LHCN-M2 (cell line): ENCODE measurements at places on chromosomes 6 and 20. TPM values are rescaled to one million over a fixed set of nuclear protein-coding genes. Genes with fewer than 3 reads are reported as not detected.

- DNase-seq: no peak
Observed at GRCh38 chr6:28635547-28636158, 110.0 kb downstream of the GPX5 start.

DNA sequence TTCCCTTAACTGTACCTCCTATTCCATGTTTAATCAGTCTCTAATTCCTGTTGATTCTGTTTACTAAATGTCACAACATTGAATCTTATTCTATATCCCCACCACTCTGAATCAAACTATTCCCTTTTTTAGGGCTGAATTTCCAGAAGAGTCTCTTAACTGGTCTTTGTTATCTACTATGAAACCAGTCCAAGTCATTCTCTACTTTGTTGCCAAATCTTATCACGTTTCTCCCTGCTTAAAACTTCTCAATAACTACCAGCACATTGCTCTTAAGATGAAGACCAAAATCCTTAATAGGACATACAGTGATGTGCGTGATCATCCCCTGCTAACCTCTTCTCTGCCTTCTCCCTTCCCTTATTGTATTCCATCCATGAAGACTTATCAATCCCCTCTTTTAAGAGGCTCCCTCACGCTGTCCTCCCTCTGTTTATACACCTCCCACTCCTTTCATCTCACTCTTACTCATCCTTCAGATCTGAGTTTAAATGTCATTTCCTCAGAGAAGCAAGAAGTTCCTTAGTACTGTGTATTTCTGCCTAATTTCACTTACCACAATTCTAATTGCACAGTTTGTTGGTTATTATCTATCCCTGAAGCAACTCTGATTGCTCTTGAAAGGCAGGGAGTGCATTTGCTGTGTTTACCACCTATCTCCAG is 143.0 kb upstream of the AHI1 start:
- no peak for DNase-seq

- DNase-seq: no peak
Observed at GRCh38 chr6:143607168-143607567, 70.6 kb upstream of the PHACTR2 start.

GRCh38 chr20:59537991-59538390 is 66.3 kb upstream of the PHACTR3 start:
- DNase-seq: no peak

- DNase-seq: no peak
Observed at GRCh38 chr6:37946057-37946456, 126.5 kb downstream of the ZFAND3 start.

- no peak for DNase-seq
Observed at GRCh38 chr6:151001387-151002056, 136.0 kb downstream of the MTHFD1L start.

GRCh38 chr6:7580927-7581618 is 8.9 kb upstream of the SNRNP48 start:
- DNase-seq: no peak

DNA sequence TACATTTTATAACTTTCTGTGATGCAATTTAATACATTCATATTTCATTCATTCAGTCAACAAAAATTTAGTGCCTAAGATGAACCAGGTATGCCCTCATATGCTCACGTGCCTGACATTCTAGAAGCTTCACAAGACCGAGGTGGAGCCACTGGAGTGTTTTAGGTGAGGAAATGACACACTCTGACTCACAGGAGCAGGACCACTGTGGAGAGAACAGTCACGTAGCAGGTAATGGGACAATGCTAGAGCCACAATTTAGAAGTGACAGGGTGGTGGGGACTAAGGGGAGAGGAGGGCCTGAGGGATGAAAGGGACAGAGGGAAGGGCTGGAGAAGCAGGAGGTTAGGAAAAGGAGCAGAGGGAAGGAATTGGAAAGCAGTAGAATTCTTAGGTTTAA is 17.6 kb upstream of the HLA-A start:
- DNase-seq: no peak

DNA sequence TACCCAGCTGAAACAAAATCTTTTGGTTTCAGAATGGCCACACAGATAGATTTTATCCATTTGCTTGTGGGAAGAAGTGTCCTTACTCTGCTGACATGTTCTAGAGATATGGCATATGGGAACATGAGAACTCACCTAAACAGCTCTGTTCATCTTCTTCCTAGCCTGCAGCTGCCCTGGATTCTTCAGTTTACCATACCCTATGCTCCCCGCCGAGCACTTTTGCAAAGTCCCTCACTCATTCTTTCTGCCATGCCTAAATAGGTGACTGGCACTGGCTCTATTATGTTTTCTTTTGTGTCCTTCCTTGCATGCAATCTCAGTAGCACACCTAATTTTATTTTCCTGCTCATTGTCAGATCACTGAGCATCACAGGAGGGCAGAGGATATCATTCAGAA is 293.7 kb upstream of the RSPO3 start:
- no peak for DNase-seq

GRCh38 chr6:93786474-93787330 is 367.3 kb upstream of the EPHA7 start:
- DNase-seq: peak; percentile 94

DNA sequence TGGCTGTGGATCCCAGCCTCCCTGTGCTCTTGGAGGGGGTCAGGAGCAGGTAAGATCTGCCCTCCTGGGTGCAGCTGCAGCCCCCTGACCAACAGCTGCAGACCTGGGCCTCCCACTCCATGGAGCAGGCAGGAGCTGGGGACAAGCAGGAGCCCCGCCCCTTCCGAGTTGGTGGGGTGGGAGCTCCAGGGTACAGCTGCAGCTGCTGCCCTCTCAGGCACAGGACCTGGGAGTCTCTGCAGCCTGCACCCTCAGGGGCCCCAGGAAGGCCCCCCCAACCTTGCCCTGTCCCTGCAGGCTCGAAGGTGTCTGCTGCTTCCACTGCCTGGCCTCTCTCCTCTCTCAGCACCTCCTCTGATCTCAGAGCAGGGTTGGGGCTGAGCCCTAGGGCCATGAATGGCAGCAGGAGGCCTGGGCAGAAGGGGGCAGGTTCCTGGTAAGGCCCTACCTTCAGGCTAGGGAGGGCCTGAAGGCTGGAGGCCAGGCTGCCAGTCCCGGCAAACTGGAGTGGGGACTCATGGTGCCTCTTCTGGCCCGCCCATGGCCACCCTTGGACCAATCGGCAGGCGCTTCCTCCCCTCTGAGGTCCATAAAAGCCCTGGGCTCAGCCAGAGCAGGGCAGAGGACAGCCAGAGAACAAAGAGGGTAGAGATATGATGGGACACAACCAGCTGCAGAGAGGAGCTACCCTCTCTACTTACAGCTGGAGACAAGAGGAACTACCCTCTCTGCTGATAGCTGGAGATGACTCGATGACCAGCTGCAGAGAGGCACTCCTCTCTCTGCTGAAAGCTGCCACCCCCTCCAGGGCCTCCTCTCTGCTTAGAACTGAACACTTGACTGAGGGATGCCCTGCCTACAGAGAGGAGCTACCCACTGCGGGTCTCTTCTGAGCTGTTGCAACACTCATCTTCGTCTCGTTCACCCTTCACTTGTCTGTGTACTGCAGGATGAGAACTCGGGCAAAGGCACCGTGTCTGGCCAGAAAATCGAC is 7.8 kb upstream of the PACSIN1 start:
- no peak for DNase-seq

DNA sequence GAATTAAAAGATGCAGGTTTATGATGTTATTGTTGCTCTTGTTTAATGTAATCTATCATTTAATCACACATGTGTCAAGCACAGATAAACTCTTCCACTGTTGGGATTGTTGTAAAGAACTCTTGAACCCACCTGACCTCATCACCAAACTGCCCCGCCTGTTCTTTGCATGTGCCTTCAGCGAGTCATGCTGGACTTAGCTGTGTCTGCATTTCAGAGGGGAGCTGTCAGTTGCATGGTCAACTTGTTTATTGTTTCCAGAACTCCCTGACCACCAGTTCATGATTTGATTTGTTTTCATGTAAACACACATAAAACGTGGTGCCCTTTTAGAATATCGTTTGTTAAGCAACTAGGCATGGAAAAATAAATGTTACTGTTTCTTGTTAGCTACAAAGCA is 93.6 kb downstream of the KHDC1L start:
- peak; percentile 74 for DNase-seq

DNA sequence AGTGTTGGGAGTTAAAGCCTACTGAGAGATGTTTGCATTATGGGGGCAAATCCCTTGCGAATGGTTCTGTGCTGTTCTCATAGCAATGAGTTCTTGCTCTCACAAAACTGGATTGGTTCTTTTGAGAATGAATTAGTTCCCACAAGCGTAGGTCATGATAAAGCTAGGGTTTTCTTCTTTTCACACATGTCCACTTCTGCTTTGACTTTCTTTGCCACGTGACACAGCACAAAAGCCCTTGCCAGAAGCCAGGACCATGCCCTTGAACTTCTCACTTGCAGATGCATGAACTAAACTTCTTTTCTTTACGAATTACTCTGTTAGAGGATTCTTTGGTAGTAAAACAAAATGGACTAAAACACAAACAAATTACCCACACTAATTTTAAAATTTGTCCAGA is 922.8 kb downstream of the EPHA7 start:
- no peak for DNase-seq

- DNase-seq: no peak
Observed at GRCh38 chr20:6705926-6706548, 61.4 kb upstream of the BMP2 start.

- DNase-seq: no peak
Observed at GRCh38 chr6:20253021-20253420, 40.8 kb upstream of the MBOAT1 start.

- DNase-seq: no peak
Observed at GRCh38 chr6:166442131-166442685, 59.5 kb upstream of the MPC1 start.

DNA sequence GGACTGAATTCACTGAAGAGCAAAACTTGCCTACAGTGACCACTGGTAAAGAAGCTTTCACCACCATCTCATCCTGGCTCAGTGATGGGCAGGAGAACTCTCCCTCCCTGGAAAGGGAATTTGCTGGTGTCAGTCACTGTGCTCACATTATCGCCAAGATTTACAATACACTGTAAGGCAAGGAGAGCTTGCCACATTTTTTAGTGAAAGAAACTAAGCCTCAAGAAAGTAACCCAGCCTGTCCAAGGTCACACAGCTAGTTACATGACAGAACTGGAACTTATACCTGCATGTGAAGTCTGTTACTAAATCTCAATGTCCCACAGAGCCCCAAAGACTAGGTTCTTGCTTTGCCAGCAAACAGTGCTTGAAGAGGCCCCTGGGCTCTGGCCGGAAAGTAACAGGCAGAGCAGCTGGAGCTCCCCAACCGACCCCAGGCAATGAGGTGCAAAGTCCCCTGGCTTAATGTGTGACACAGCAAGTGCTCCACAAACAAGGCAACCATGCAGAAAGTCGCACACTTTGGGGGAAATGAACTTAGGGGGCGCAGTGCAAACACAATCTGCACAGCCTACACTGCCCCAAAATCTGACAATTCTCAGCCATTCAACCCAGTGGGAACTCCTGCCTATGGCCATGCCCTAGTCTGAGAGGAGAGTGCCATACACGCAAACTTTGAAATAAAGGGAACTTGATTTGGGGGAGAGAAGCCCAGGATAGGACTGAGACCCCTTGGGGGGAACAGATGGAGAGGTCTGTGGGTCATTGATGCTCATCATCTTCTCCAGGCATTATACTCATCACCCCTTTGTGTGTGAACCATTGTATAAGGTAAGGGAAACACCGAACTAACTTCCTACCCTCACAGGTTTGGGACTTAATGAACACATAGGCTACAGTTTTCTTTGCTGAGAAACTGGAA is 1.9 kb downstream of the BCL2L1 start:
- DNase-seq: no peak

DNA sequence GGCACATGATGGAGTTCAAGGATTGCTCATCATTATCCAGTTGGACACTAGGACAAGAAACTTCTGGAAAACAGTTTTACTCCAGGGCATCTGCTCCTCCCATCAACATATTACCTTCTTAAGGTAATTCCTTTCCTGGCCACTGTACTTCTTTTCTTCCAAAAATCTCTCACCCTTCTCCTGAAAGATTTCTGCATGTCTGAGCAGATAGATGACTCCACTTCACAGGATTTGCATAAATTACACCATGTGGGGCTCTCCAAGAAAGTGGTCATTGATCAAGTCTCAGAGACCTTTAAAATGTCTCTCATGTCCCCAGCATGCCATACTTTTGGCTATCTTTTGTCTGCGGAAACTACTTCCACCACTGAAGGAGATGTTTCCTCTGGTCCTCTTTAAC is 103.2 kb upstream of the TNFAIP3 start:
- DNase-seq: no peak

DNA sequence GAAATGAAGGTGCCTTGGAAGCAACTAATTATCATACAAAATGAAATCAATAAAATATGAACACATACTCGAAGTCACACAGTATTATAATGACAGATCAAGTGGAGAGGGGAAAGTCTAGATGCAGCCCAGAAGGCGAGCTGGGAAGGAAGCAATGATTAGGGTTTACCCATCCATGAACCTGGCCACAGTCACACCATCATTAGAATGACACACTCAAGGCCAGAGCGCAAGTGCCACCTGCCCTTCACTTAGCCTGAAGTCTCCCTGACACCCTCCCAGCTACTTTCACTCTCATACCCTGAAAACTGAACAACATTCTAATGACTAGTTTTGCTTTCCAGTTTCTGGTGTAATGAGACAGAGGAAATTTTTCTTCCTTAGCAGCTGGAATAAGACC is 302.8 kb upstream of the JARID2 start:
- DNase-seq: no peak

DNA sequence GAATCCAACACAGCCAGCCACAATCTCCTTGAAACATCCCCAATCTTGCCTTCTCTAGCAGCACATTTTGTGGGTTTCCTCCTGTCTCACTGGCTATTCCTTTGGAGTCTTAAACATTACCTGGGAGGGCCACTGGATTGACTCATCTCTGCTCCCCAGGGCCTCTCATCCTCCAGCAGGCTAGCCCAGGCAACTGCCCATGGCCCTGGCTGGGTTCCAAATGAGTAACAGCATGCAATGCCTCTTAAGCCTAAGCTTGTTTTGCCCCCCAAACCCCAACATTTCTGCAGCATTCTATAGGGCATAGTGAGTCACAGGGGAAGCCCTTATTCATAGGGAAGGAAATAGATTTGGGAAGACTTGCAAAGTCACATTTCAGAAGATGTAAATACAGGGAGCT is 204.9 kb downstream of the FOXA2 start:
- DNase-seq: peak; percentile 84

DNA sequence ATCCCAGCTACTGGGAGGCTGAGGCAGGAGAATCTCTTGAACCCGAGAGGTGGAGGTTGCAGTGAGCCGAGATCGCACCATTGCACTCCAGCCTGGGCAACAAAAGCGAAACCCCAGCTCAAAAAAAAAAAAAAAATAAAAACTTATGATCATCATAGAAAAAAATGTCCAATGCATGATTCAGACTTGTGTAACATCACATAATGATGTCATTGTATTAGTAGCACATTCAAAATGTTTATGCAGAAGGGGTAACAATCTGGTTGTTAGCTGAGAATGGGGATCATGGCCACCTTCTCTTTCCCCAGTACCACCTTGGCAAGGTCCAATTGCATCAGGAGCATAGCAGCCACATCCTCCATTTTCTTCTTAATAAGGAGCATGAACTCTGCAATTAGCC is 137.6 kb upstream of the MARCKS start:
- peak; percentile 39 for DNase-seq

- DNase-seq: no peak
Observed at GRCh38 chr6:12060780-12061609, 48.9 kb downstream of the HIVEP1 start.

The MDFI gene
- 0.23 TPM in 1 of 2 replicates, not detected in the other for total RNA-seq

The MTFR2 gene
- total RNA-seq: 7.6 and 8.7 TPM in 2 replicates

The C6orf163 gene
- total RNA-seq: 0.46 TPM in 1 of 2 replicates, not detected in the other

The FAM209A gene
- total RNA-seq: not detected in 2 replicates

The GHRH gene
- total RNA-seq: not detected in 2 replicates

The FNDC11 gene
- 0.13 and 0.46 TPM in 2 replicates for total RNA-seq
